NCI-H226 (cell line): ENCODE measurements at places on chromosomes 12 and 14.

DNA sequence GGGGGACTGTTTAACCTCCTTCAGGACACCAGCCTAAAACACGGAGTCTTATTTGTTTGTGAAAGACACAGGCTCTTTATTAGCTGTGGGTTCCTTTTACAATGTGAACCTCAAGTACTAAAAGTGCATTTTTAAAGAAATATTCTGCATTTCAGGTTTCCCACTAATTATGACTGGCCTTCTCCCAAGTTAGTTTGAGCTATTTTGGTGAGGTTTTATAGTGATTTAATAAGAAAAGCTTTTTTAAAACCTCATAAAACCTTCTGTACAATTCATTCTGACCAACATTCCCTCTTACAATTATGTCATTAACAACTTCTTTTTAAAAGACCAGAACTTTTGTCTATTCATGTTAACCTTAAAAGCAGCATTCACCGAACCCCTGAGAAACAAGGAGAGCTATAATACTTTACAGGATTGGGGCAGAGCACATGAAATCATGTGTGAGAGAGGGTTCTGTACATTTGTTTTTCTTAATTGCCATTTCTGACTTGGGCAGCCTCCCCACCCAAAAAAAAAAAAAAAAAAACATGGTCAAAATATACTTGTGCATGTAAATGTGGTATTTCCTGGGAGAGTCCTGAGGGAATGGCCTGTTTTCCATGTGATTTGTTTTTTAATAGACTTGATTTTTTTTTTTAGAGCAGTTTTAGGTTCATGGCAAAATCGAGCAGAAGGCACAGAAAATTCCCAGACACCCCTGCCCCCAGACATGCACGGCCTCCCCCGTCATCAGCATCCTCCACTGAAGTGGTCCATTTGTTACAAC is 169.5 kb downstream of the CHST11 start:
- DNase-seq = no peak

GRCh38 chr12:46371718-46372543 is 642 bp downstream of the SLC38A2 start:
- peak; percentile 52 for DNase-seq

- peak; percentile 78 for DNase-seq
Observed at GRCh38 chr14:90091393-90091792, 29.6 kb downstream of the KCNK13 start.

DNA sequence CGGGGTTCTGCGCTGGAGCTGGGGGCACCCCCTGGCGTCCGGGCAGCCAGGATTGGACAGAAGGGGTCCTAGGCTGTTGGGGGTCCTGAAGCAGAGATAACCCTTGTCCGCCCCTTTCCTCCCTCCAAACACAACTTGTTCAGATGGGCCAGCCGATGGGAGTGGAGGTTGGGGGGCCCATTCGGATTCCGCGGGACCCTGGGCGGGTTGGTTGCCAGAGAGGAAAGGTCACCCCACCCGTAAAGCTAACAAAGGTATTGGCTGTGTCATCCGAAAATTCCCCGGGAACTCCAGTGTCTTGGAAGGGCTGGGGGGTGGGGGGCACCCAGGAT is 1.3 kb downstream of the FAM222A start:
- DNase-seq = no peak

GRCh38 chr12:128928361-128928760 is 75.1 kb downstream of the GLT1D1 start:
- no peak for DNase-seq

- DNase-seq = no peak
Observed at GRCh38 chr14:101354726-101355125, 206.6 kb upstream of the DIO3 start.

DNA sequence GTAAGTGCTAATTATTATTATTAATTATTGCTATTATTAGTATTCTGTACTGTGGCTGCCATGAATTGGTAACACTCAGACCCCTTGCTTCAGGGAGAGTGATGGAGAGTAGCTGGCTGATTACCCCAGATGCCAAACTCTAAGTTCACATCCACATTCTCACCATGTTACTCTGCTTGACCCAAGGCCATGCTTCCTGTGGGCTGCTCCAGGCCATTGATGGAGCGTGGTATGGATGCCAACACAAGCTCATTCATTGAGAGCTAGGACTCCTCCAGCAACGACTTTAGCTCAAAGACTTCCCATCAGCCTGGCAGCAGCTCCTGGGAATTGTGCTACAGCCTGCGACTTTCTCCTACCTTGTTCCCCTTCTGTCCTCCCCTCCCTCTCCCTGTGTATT is 233.4 kb downstream of the MSRB3 start:
- DNase-seq = no peak

DNA sequence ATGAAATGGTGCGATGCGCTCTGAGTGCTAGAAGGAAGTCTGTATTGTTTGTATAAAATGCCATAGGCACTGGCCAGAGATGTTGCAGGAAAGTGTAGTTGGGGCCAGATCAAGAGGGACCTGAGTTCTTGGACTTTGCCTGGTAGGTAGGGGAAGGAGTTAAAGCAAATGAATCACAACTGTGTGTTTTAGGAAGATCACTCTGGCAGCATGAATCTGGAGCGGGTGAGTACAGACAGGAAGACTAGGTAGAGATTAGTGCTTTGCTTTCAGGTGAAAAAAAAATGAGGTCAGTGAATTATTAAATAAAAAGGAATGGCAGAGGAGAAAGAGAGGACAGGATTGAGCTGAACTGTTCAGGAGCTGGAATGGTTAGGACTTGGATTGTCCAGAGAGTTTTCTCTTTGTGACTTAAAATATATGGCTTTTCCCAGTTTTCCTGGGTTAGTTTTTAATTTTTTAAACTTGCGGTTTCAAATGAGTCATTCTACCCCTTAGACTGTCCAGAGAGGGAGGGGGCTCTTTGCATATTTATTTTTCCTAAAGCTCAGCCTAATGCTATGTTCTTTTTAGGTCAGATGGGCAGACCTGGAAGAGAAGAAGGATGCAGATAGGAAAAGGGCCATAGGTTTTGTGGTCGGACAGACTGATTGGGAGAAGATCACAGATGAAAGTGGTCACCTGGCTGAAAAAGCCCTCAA is 41.1 kb downstream of the PROX2 start:
- no peak for DNase-seq

- no peak for DNase-seq
Observed at GRCh38 chr14:92502541-92503286, 10.9 kb upstream of the RIN3 start.

DNA sequence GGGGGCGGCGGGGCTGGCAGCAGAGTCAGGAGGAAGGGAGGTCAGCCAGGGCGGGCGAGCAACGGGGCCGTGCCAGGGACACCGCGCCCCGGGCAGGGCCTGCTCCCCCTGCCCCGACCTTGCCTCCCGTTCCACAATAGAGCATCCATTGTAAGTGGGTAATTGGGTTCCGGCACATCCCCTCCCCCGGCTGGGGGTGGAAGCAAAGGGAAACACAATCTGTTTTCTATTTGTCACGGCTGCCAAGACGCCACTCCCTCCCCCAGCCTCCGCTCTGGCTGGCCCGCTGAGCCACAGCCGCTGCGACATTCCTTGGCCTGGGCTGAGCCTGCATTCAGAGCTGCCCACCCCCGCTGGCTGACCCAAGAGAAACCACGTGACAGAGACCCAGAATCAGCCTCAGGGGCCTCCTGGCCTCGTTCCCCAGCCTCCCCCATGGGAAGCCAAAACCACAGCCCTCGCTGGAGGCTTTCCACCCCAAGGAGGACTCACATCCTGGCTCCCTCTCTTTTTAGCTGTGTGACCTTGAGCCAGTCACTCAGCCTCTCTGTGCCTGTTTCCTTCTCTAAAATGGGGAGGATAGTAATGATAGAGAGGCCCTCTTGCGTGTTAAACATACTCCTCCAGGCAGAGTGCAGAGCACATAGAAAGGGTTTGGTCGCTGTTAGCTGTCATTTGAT is 117.6 kb downstream of the SCARB1 start:
- peak; percentile 79 for DNase-seq

DNA sequence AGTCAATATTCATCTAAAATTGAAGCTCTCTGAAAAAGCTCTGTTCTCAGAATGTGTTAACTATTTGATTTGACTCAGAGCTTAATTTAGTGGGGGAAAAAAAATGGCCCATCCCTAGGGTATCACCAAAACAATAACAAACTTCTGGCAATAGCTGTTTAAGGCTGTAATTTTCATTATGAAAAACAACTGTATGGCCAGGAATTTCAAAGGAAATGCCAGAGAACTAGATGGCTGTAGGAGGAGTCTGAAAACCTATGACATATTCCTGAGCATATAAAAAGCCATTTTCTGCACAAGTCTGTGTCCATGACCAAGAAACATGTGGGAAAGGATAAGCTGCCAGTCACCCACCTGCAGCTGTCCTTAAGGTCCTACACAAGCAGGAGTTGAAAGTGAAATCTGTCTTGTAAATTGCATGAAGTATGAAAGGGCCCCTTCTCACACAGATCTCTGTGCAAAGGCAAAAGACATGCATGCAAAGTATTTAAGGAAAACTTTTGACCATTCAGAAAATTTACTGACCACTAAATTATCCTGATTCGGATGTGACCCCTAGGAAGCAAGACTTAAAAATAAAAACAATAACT is 299.1 kb downstream of the BTG1 start:
- DNase-seq = no peak

DNA sequence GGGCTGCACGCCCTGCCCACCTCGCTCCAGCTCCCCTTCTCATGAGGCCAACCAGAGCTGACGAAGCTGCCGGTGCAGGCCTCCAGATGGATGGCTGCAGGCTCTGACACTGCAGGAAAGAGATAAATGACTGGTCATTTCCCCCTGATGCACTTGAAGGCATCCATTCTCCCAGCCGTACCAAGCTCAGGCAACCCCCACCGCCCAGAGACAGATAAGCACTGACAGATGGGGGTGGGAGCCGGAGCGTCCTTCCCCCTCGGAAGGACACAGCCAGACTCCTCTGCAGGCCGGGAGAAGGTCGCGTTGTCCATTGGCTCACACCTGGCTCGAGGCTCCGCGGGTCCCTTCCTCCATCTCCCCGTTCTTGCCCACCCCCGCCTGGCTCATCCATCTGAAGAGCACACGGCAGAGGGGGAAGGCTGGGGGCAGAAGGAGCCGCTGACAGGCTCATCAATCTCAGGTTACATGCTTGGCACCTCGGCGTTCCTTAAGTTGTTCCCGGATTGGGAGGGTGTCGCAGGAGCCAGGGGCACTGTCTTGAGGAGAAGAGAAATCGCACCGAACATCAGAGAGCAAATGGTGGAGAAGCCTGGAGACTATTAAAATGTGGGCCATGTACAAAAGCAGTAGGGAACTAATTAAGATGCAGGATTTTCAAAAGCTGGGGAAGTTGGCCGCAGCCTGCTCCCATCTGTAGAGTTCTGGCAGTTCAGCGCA is 151.6 kb downstream of the DPF3 start:
- peak; percentile 71 for DNase-seq

GRCh38 chr14:72786378-72787350 is 107.2 kb downstream of the DPF3 start:
- no peak for DNase-seq

- DNase-seq = no peak
Observed at GRCh38 chr14:78701246-78701645, 531.1 kb downstream of the NRXN3 start.

- DNase-seq = no peak
Observed at GRCh38 chr14:59022144-59022543, 166.3 kb upstream of the DAAM1 start.

- no peak for DNase-seq
Observed at GRCh38 chr14:20782280-20782890, 1.3 kb downstream of the RNASE6 start.

DNA sequence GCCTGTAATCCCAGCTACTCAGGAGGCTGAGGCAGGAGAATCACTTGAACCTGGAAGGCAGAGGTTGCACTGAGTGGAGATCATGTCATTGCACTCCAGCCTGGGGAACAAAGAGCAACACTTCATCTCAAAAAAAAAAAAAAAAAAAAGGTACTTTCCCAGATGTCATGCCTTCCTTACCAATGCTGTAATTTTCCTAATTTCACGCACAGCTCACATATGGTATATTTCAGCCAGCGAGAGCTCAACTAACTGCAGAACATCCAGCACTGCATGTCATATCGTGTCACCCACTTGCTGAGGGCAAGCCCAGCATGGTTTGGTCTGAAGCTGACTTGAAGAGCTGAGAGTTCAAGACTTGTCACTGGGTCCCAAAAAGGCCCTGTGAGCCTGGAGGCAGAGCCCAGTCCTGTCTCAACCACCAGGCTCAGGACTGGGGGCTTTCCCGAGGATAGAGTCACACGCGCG is 29.0 kb downstream of the NFKBIA start:
- DNase-seq = peak; percentile 42
